ENCODE measurements at places on chromosomes 5 and 9.

DNA sequence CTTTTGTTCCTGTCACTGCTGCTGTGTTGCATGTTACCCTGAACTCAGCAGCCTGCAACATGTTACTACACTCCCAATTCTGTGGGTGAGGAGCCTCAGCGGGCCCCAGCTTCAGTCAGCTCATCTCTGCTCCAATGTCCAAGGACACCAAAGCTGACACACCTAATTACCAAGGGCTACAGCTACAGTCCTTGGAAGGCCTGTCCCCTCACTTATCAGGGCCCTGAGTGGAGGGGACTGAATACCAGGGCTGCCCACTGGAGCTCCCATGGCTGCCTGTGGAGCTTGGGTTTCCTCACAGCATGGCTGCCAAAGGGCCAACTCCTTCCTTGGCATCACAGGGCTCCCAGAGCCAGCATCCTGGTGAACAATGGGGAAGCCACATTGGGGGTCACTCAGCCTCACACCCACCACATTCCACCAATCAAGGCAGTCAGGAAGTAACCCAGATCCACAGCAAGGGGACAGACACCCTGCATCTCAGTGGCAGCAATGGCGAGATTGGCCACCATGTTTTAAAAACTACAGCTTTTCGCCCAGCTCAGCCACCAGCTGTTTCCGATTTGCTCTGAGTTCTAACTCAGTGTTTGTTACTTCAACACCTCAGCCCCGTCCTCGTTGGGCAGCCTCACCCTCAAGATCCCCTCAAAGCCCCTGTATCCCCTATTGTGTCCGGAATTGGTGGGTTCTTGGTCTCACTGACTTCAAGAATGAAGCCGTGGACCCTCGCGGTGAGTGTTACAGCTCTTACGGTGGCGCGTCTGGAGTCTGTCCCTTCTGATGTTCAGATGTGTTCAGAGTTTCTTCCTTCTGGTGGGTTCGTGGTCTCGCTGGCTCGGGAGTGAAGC, 18.9 kb downstream of the SEMA4D start:
- no peak for DNase-seq

GRCh38 chr9:129888293-129889121, 53.2 kb downstream of the USP20 start:
- DNase-seq = no peak

DNA sequence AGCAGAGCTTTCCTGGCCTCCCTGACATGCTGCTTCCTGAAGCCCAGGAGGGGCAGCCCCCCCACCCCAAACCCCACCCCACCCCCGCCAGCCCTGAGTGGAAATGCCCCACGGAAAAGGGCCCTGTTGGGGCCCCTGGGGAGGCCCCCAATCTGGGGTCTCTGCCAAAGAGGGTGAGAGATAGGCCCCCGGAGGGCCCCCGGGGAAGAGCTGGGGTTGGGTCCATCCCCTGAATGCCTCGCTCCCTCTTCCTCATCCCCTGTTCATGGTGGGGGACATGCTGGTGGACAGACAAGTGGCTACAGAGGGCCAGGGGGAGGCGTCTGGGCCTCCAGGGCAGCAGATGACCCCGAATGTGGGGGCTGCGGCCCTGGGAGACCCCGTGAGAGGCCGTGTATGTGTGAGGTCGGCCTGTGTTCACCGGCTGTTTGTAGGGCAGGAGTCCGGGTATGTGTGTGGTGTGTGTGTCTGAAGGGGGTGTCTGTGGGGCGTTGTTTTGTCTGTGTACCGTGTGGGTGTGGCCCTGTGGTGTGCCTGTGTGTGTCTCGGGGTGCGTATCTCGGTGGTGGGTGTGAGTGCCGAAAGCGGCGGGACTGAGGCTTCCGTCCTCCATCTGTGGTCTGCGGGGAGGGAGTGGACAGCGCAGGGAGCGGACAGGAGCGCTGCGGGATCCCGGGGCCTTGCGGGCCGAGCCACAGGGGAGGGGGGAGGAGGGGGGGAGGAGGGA, 11.3 kb downstream of the C9orf50 start:
- no peak for DNase-seq

GRCh38 chr9:86795047-86795442, 152.3 kb downstream of the GAS1 start:
- DNase-seq = no peak

GRCh38 chr5:174167080-174167910, 121.8 kb downstream of the NSG2 start:
- DNase-seq = no peak

DNA sequence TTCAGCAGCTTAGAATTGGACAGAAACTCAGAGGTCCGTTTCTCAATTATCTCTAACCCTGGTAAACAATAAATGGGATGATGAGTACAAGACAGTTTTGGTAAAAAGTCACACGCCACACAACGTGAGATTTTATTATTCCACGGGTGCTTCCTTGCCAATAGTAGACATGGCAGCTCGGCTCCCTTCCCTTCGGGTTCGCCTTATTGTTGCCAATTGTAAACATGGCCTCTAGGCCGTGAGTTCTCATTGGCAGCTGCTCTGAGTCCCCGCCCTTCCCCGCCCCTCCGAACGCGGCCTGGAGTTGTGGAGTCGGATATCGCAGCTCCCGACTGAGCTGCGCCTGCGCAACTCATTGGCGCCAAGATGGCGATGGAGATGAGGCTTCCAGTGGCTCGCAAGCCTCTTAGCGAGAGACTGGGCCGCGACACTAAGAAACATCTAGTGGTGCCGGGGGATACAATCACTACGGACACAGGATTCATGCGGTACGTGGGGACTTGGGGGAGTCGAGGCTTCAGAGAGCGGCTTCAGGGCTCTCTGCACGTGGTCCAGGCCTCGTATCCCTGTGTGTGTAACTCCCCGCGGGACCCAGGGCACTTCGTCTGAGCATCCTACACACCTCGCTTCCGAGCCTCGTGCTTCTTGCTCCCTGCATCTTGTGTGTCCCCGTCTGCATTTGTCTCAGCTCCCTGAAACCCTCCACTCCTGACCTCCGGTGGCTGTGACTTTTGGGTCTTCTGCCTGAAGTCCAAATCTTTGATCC, at the start of gene EXOSC2:
TSS of gene EXOSC2 (plus strand) at position 355 of the 766 bp plus-strand sequence. CDS start at position 367, 12 bp downstream.
- peak; percentile 99 for DNase-seq

GRCh38 chr9:4333231-4333740, 33.4 kb upstream of the GLIS3 start:
- no peak for DNase-seq

DNA sequence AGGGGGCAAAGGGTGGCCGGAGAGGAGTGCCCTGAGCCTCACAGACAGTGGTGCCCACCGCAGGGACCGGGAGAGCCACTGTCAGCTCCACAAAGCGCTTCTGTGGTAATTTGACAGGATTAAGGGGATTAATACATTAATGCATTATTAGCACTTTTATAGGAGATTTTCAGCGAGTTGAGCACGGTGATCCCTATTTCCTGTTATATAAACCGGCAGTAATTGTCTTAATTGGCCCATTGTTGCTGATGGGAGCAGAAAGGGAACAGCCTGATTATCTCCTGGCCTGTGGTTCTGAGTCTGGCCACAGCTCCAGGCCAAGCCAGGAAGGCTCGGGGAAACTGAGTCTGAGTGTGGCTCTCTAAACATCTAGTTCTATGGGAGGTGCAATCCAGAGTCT, 423.6 kb downstream of the CDK5RAP2 start:
- no peak for DNase-seq

DNA sequence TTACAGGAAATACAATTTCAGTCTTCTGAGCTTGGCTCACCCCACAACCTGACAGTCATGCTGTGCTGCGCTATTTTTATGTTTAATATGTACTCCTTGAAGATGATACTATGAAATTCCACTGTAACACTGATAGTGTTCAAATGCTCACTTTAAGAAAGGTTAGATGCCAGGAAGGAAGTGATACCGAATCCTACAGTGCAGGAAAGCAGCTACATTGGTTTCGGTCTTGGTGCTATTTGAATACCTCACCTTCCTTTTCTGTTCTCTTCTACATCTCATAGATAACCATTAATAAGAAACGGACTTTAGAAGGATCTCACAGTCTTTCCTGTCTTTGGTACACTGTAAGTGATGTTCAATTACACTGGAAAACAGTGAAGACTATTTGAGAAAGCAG, 117.6 kb downstream of the SEMA5A start:
- no peak for DNase-seq

GRCh38 chr9:104776797-104777196, 12.9 kb downstream of the NIPSNAP3B start:
- DNase-seq = no peak

DNA sequence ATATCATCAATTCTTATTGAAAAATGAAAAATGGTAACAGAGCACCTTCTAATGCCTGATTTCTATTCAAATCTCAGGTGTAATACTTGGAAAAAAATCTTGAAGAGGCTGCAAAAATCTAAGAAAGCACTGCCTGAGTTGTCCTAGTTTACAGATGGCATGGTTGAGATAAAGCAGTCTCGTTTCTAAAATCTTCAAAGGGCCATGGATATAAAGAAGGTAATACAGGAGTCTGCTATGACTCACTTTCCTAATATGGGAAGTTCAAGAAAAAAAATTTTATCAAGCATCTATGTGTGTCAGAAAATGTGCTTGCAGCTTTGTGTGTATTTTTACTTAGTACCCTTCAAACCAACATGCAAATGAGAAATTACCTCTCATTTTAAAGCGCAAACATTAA, 163.3 kb downstream of the DMAC1 start:
- no peak for DNase-seq

DNA sequence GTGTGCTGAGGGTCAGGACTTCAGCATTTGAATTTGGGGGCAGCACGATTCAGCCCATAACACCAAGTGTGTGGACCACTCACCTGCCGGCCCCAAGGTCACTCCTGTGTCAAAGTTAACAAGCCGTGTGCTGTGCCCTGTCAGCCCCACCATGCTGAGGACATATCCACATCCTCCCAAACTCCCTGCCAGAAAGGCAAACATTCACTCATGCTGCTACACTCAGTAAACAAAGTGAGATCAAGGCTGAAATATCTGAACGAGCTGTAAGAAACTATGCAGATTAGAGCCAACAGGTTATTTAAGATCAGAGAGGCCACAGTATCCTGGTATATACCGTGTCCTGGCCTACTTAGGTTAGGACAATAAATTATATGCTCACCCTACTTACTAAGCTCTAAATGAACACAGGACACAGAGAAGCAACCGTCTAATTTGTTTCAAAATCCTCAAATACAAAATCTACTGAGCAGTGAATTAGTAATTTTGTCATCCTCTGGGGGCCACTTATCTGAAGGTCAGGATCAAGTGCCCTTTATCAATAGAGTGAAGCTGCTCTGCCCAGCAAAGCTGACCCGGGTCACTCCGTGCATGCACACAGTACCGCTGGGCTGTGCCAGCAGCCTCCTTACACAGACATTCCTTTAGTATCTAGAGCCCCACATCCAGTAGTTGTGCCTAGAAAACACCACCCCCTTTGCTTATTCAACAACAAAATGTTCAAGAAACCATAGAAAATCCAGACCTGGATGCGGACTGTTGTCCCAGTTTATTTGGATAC, 28.2 kb downstream of the RETREG1 start:
- DNase-seq = no peak
